CD4-positive, alpha-beta memory T cell (primary cell): ENCODE measurements at places on chromosomes 1 and 21. TPM values are rescaled to one million over a fixed set of nuclear protein-coding genes. Genes with fewer than 3 reads are reported as not detected.

The C1orf167 gene
- total RNA-seq: not detected

The LRRC38 gene
- total RNA-seq: not detected

DNA sequence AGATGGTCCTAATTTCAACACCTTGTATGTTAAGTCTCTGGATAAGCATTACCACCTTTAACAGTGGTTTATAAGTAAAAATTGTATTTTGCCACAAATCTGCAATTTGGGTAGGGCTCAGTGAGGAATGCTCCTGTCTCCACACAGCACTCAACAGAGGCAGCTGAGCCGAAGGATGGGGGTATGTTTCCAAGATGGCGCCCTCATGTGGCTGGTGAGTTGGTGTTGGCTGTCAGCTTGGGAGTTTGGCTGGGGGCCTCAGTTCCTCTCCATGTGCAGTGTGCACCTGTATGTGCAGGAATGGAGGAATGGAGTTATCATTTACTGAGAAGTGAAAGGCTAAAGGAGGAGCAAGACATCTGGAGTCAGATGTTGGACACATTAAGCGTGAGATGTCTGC, 136.8 kb downstream of the GABPA start:
- no peak for DNase-seq

DNA sequence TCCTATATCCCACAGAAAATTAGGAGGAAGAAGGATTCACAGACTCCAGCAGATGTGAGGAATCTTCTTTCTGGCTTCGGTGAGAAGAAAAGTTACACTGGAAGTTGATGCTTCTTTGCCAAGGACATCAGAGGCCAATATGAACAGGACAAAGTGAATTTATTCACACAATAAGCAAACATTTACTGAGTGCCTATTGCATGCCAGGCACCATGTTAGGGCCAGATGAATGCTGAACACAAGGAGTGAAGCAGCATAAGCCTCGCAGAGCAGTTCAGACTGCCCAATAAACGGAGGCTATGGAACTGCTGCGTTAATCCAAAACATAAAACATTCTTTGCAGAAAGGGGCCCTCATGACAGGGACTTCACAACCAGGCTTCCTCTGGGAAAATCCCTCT, 114.6 kb downstream of the LMX1A start:
- no peak for DNase-seq

The CREB3L4 gene
- total RNA-seq: 7.4 TPM

DNA sequence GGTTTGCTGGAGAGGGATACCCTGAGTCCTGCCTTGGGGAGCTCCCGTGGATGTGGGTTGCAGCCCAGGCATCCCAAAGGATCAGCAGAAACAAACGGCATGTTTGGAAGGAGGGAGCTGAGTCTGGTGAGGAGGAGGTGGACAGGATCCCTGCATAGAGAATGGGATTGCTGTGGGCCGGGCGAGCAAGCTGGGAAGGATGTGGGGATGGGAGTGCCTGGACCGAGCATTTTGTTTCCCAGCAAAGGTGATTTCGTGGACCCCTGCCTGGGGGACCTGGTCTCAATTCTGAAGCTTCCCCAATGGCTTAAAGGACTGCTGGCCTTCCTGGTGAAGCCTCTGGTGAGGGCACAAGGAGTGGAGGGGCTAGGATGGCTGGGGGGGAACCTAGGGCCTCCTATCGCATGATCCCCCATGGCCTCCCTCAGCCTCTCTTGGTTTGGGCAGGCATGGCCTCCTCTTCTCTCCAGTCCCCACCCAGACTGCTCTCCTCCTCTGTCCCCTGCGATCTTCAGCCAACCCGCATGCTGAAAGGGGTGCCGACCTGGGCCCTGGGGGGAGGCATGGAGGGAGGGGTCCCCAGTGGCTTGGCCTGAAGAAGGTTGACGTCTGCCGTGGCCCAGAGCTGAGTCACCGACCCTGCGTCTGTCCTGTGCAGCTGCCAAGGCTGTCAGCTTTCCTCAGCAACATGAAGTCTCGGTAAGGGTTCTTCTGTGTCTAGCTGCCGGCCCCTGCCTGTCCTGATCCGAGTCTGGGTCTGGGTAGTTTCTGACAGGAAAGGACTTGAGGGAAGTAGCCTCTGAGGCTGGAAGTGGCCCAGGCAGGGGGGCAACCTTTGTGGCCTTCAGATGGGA, 16.3 kb downstream of the FAAH start:
- no peak for DNase-seq

GRCh38 chr1:23793018-23793781, 2.3 kb downstream of the LYPLA2 start:
- DNase-seq: peak; percentile 73

DNA sequence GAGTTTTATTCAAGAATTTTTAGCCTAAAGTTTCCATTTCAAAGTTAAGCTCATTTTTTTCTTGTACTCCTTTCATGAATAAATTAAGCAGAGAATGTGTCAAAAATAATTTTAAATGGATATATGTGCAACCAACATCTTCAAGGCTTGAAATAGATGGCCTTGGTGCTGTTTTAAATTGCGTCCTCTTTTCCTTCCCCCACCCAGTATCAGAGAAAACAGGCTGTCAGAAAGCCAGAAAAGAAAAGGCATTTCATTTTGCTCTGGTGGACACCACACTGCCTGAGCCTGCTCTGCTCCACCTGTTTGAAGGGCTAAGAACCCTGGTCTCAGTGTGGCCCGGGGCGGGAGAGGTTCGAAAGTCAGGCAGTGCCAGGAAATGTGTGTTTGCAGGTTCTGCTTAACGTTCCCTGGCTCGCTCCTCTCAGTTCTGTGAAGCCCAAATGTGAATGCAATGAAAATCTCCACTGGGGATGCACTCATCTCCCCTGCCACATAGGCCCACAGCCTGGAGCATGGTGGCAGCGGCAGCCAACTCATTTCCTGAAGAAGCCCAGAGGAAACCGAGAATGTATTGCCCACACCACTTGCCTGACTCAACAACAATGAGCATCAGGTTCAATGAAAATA, 134.4 kb downstream of the SDCCAG8 start:
- DNase-seq: no peak

DNA sequence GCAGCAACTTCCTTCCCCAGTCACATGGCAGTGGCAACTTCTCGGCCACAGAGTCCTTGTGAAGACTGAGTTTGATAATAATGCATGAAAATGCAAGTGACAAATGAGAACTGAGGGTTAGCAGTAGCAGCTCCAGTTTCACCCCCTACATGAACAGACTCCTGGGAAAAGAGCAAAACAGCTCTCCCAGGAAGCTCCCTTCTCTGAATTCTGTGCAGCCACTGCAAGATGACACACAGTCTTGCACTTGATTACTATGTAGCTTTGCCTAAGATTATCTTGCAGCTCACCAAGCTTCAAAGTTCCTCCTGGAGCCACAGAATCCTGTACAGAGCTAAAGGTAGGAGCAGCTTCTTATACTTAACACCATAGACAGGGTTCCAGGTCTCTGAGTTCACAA, 4.7 kb downstream of the PGBD5 start:
- DNase-seq: no peak
